ENCODE measurements at places on chromosomes 13 and 19.

DNA sequence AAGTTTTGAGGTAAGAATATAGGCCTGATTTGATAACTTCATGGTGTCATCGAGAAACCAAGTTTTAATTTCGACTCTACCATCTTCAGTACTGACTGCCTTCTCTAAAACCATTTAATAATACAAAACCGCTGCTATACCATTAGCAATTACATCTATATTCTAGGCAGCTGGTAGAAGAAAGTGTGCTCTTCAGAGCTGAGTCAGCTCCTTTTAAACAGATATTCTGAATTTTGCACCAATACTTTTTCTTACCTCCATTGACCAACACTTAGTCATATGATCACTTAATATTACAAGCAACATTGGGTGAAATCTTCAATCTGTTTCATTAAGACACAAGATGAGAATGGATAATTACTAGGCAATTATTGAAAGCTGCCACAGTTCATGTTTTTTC is 1667.8 kb downstream of the PCDH9 start:
- DNase-seq = no peak

- DNase-seq = no peak
These were observed 3.5 kb downstream of the RNF113B start for GRCh38 chr13:98173431-98174152.

GRCh38 chr13:105202354-105202753 is 1333.1 kb downstream of the EFNB2 start:
- no peak for DNase-seq

- DNase-seq = no peak
These were observed 22.9 kb downstream of the ZNF114 start for GRCh38 chr19:48292798-48293197.

DNA sequence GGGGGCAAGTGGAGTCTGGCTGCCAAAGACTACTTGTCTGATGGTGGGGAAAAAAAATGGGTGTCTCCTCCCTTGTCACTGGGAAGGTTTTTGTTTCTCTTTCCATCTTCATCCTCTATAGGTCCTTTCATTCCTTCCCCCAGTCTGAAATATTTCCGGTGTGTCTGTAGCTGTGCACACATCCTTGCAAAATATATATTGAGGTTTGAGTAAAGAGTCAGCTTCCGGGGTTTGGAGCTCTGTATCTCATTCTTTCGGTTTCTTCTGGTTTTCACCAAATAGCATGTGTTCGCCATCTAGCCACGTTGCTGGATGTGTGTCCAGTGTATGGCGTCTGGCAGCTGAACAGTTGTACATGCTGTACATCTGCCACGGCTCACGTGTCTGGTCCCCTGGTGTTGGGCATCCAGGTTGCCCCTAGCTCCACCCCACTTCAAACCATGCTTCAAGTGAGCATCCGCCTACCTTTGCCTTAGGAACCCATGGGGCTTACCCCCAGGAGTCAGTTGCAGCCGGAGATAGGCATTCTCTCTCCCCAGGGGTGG is 142.2 kb downstream of the SIPA1L3 start:
- DNase-seq = peak; percentile 42

DNA sequence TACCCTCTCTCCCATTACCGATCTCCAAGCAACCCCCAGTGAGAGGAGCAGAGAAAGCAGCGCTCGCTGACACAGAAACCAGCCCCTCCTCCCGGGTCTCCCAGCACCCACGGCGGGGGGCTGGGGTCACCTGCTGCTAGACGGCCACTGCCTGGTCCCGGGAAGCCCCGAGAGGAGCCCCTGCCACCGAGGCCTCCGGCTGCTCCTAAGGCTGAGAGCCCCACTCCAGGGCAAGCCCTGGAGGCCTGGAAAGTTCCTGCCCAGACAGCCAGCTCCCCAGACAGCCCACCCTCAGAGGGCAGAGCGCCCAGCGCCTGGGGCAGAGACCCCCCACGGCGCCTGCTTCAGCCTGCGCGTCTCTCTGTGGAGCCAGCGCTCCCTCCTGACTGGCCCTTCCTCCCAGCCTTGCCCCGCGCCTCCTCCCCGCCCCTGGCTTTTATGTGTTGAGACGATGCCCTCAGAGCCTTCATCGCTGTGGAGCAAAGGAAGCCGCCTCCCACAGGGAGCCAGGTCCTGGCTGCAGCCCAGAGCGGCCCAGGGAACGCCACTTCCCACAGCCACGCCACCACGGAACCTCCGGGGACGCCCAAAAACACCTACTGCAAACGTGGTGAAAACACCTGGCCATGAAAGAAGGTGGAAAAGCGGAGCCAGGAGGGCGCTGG is 51.1 kb downstream of the MLLT1 start:
- DNase-seq = no peak

- DNase-seq = no peak
These were observed 1.7 kb downstream of the ANKRD24 start for GRCh38 chr19:4183967-4184717.

GRCh38 chr13:65744836-65745235 is 1485.3 kb downstream of the PCDH9 start:
- DNase-seq = no peak

DNA sequence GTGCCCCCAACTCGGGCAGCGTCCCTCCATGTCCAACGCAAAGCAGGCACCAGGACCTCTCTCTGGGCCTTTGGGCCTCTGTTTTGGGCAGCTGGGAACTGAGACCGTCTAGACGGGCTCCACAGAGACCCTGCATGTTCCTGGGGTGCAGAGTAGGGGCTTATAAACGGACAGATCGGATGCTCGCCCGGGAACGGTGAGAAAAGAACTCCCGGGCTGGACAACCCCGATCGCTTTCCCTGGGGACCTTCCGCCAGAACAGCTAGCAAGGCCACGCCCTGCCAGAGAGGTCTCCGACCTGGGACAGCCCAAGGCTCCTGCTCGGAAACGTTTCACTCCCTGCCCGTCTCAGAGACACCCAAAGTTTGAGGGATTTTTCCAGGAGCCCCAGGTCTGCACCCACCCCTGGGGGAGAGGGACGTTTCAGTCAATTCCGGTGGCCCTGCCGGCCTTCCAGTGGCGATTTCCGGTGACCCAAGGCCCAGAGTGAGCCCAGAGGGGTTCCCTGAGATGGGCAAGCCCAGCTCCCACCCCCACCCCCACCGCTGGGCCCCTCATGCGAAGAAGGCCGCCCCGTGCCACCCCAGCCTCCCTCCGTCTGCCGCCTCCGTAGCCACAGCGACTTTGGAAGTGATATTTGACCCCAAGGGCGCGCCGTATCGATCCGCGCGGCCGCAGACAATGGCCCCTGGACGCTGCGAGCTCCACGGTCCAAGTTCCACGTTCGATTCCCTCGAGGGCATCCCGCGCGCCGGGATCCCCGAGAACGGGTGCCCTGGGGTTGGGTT is 1.7 kb downstream of the NR2F6 start:
- DNase-seq = no peak

DNA sequence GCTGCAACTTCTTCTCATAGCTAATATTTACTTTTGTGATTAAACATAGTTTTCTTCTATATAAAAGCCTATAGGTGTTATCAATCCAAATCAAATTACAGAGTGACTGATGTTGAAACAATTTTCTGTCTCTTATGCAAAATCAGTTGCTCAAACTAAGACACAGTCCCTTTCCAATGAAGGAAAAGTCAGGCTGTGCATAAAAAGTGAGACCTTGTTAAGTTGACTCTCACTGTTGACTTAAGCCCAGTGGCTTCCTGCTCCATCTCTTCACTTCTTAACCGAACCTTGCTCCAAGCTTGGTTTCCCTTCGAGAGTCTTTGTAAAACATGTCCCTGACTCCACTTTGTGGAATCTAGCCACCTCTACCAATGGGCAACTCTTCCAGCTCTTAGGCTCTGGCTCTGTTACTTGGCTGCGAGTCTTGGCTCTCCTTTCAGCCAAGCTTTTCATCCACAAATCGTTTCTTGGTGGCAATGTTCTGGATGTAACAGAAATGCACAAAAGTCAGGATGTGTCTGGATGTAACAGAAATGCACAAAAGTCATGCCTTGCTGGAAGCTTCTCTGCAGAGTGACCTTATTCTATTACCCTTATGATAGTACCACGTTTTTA is 118.9 kb downstream of the LIG4 start:
- no peak for DNase-seq

DNA sequence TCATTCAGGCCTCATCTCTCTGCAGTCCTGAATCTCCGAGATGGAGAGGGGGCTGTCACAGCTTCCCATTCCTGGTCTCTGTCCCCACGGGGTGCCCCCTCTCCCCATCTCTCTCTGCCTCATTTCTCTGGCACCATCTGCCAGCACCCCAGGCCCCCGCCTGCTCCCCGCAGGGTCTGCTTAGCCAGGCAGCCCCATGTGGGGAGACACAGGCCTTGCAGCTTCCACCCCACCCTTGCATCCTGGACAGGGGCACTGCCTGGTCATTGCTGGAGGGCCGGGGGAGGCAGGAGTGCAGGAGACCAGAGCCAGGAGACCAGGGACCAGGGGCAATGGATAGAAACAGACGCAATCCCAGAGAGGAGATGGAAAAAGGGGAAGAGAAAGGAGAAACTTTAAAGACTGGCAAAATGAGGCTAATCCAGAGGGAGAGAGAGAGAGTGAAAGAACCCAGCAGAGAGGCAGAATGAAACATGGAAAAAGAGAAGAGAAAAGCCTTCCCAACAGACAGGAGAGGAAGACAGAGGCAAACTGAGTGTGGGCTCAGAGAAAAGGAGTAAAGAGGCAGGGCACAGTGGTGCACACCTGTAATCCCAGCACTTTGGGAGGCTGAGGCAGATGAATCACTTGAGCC is 8.8 kb upstream of the GIPR start:
- DNase-seq = no peak

GRCh38 chr13:37149380-37149779 is 43.9 kb upstream of the CSNK1A1L start:
- DNase-seq = no peak

DNA sequence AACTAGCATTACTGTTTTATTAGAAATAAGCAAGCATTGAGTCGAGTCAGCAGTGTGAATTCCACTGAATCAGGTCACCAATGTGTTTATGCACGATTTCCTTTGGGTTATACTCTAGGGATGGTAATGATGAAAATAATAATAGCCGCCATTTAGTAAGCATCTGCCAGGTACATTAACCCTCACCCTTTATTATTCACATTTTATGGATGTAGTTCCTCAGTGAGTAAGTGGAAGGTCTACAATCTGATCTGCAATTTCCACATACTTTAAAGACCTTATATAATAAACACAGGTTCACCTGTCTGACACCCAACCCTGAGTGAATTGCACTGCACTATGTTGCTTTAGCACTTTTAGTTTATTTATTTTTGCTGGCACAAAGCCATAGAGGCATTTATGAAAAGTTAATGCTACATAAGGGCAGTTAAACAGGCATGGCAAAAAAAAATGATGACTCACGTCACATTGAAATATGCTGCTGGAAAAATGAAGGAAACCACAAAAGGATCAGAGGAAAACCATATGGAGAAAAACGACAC is 122.4 kb downstream of the TRPC4 start:
- no peak for DNase-seq

- no peak for DNase-seq
These were observed 9.9 kb upstream of the ACP7 start for GRCh38 chr19:39074205-39074692.

- DNase-seq = no peak
These were observed 349.6 kb upstream of the PCDH20 start for GRCh38 chr13:61765181-61765742.

GRCh38 chr13:29479716-29480492 is 115.6 kb downstream of the SLC7A1 start:
- no peak for DNase-seq

GRCh38 chr13:98488736-98489135 is 88.2 kb downstream of the STK24 start:
- DNase-seq = no peak

DNA sequence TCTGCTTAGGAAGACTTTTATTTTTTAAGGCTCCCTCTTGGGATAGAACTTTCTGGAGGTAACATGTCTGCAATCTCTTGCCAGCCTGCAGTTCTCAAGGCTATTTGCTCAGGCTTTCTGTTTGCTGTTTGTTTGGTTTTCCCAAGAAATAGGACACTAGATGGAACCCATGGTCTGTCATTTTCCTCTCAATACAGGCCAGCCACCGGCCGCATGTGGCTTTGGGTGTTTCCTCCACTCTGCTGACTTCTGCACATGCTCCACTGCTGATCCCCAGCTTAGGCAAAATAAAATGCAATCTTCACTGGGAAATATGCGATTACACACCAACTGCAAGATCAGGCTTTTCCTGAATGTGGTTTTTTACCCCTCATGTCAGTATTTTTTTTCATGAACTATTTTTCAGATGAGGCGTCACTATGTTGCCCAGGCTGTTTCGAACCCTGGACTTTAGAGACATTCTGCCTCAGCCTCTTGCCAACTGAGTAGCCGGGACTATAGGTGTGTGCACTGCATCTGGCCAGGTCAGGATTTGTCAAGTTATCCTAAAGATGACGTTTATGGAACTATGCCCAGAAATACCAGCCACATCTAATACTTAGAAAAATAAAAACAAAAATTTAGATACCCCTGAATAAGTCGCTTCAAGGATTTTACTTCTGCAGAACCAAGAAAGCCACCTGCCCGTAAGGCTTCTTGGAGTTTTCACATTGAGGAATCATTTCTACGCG is 94.3 kb upstream of the PABPC3 start:
- DNase-seq = no peak

GRCh38 chr13:63651394-63651793 is 2235.7 kb upstream of the PCDH20 start:
- DNase-seq = no peak

- no peak for DNase-seq
These were observed 15.7 kb downstream of the ZNF627 start for GRCh38 chr19:11612816-11613511.

DNA sequence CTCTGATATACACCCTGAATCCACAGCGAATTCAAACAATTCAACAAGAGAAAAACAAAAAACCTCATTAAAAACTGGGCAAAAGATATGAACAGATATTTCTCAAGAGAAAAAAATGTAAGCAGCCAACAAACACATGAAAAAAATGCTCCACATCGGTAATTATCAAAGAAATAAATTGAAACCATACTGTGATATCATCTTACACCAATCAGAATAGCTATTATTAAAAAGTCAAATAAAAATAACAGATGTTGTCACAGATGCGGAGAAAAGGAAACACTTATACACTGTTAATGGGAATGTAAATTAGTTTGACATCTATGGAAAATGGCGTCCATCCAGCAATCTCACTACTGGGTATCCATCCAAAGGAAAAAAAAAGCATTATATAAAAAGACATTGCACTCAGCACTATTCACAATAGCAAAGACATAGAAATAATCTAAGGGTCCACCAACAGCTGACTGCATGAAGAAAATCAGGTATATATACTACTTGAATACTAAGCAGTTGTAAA is 1495.0 kb upstream of the PCDH20 start:
- no peak for DNase-seq

GRCh38 chr19:3108775-3109174 is 14.6 kb downstream of the GNA11 start:
- DNase-seq = no peak

DNA sequence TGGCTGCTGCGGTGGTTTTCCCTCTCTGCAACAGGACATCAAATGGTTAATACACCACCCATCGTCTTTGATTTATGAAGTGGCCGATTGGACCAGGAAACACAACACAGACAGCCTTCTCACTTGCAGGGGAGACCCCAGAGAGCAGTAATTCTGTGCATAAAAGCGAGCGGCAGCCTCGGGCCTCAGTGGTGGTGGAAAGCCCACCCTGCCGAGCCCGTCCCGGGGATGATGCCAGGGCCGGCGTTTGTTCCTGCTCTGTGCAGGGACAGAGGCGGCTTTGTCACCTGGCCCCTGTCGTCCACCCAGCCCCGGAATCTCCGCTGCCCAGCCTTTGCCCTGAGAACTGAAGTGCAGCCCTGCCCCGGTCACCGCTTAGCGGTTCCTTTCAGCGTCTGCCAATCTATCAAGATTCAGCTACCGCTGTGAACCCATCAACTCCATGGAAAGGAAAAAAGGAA is 184.4 kb downstream of the TSHZ3 start:
- no peak for DNase-seq

Measured in thymus (tissue), 14 donors.